OCI-M1 (cell line): ENCODE measurements at places on chromosomes 4 and X.

DNA sequence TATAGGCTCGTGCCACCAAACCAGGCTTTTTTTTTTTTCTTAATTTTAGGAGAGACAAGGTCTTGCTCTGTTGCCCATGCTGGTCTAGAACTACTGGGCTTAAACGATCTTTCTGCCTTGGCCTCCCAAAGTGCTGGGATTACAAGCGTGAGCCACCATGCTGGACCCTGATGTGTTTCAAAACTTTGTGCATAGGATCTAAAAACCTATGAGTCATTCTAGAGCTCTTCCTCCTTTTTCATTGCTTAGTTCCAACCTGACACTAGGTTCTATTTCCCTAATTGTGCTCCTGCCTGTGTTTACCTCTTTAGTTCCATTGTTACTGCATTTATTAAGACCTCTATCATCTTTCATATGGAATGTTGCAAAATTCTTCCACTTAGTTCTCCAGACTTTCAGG, 57.3 kb downstream of the HPGD start:
- peak; percentile 22 for DNase-seq

DNA sequence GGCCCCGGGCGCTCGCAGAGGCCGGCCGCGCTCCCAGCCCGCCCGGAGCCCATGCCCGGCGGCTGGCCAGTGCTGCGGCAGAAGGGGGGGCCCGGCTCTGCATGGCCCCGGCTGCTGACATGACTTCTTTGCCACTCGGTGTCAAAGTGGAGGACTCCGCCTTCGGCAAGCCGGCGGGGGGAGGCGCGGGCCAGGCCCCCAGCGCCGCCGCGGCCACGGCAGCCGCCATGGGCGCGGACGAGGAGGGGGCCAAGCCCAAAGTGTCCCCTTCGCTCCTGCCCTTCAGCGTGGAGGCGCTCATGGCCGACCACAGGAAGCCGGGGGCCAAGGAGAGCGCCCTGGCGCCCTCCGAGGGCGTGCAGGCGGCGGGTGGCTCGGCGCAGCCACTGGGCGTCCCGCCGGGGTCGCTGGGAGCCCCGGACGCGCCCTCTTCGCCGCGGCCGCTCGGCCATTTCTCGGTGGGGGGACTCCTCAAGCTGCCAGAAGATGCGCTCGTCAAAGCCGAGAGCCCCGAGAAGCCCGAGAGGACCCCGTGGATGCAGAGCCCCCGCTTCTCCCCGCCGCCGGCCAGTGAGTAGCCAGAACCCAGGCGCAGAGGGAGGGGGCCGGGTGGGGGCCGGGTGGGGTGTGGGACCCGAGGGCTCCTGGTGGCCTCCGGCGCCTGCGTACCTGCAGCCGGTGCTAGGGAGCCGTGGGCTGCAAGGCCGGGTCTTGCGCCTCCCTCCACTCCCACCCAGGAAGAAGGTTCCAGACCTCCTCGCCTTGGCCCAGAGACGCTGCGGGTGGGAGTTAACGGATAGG, 534 bp downstream of the MSX1 start:
- DNase-seq, result no peak

- no peak for DNase-seq
Measured at GRCh38 chr4:129972257-129972656, 876.3 kb downstream of the C4orf33 start.

GRCh38 chr4:101174679-101175345, 172.5 kb downstream of the PPP3CA start:
- no peak for DNase-seq

DNA sequence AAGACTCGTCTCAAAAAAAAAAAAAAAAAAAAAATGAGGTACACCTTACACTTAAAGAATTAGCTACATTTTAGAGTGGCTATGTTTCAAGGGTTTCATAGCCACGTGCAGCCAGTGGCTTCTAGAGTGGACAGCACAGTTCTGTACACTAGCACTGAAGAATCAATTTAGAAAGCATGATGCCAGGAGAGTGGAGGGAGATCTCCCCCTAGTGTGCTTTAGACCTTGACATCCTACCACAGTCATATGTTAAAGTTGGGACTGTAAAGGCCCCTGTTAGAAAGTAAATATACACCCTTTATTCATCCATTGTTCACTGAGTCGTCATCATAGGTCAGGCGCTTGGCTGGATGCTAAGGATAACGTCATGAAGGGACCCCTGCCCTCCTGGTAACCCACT, 179.4 kb downstream of the QDPR start:
- no peak for DNase-seq

DNA sequence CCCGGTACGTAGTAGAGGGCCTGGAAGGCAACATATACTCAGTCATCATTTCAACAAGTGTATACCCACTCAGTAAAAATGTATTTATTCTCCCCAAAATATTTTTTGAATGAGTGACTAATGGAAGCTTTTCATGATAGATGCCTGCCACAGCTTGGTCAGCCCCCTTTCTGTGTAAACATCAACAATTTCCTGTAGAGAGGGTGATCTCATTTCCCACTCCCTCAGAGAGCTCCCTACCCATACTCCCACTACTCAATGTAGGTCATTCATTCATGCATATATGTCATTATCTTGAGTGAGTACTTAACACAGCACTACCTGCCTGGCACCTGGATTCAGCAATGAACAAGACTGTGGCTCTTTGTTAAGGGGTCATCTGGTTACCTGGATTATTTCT, 81.9 kb downstream of the STK32B start:
- DNase-seq, result no peak

DNA sequence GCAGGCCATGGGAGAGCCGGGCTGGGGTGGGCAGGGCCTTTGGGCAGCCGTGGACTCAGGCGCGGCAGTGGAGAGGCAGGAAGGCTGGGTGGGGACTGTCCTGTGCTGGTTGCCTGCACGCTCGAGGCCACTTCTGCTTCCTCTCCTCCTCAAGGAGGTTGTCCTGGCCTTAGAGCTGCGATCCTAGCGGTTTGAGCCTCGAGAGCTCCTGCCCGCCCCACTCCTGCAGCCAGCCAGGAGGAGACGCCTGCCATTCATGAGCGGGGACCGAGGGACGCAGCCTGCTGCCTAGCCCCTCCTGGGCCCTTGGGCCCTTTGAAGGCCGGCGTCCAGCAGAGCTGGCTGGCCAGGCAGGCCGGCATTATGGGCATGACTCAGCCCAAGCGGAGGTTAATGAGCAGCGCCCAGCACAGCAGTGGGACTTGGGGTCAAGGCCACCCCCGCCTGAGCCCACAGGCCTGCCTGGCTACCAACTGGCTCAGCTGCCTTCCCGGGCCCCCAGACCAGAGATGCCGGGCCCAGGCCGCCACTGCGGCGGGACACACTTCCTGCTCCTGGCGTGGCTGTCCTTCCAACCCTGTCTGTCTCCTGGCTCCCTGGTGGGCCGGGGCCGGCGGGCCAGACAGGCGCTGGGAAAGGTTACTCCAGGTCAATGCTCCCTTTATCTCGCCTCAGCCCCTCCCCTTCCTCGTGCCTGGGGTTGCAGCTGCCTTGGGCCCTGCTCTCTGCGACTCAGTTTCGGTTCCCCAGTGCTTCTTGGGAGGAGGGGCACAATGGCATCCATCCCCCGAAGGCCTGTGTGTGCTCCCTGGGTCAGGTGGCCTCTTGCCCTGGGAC, 1.8 kb downstream of the ABCD1 start:
- peak; percentile 91 for DNase-seq

GRCh38 chr4:31041385-31041784, 321.2 kb downstream of the PCDH7 start:
- no peak for DNase-seq

GRCh38 chr4:125780164-125780563, 465.4 kb downstream of the FAT4 start:
- DNase-seq, result no peak

- DNase-seq, result no peak
Measured at GRCh38 chr4:99536271-99536670, 25.4 kb downstream of the C4orf17 start.

GRCh38 chrX:78831523-78831922, 84.0 kb downstream of the LPAR4 start:
- no peak for DNase-seq

DNA sequence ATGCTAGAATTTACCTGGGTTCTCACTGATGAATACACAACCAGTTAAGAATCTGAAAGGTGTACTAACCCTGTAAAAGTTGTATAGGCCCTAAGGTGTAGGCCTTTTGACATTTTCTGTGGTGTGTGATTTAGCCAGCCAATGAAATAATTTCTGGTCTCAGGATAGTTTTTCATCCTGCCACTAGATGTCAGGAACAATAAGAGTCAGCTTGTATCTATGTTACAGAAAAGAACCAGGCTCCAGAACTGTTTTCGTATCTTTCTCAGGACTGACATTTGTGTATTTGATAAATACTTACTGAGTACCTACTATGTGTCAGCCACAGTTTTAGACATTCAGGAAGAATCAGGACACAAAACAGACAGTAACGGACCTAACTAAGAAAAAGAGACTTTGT, 673.6 kb upstream of the TENM3 start:
- peak; percentile 63 for DNase-seq

- peak; percentile 21 for DNase-seq
Measured at GRCh38 chr4:5378002-5378401, 326.7 kb downstream of the STK32B start.

DNA sequence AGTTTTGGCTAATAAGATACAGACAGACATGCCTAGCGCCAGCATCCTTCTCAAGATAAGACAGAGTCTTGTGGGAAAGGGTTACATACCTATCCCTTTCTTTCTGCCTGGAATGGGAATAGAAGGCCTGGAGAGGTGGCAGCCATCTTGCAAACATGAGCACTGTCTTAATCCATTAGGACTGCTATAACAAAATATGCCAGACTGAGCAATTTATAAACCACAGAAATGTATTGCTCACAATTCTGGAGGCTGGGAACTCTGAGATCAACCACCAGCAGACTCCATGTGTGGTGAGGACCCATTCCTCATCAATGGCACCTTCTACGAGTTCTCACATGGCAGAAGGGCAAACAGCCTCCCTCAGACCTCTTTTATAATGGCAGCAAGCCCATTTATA, 26.5 kb upstream of the NEIL3 start:
- no peak for DNase-seq

DNA sequence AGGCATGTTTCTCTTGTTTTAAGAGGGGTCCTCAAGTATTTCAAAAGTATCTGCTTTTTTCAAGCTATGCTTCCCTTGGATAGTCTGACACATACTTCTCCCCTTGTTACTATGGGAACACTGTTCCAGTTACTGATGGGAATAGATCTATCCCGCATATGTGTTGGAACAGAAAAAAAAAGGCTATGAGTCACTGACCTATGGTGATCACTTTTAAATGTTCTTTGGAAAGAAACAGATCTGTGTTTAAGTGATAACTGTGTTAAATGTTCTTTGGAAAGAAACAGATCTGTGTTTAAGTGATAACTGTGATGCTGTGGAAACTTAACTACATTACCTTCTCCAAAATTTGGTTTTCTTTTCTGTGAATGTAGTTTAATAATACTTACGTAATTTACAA, 303.2 kb downstream of the TEX13C start:
- DNase-seq, result peak; percentile 40

DNA sequence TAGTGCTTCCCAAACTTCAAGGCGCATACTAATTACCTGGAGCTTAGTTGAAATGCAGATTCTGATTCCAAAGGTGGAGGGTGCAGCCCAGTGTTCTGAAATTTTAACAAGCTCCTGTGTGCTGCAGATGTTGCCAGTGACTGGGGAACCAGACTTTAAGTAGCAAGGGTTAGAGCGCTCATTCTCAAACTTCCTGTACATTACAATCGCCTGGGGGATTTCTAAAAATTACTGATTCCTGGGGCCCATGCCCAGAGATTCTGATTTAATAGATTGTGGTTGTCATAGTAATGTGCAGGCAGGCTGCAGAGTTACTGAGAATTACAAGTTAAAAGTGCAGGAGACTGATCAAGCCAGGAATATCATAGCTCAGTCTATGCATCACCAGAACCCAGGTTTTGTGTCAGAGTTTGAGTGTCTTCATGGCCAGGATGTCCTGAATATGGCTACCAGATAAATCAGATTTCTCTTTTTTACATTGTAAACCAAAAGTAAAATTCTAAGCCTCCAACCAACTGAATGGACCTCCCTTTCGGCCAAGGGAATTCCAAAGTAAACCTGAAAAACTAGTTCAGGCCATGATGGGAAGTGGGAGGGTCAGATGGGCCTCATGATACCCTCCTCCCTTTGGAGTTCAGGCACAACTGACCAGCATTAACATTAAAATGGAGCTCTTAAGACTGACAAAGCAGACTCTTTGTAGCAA, 121.6 kb downstream of the ATXN3L start:
- no peak for DNase-seq

GRCh38 chrX:38699121-38699520, 102.1 kb upstream of the MID1IP1 start:
- no peak for DNase-seq

- DNase-seq, result no peak
Measured at GRCh38 chr4:60913002-60913401, 287.1 kb upstream of the ADGRL3 start.

DNA sequence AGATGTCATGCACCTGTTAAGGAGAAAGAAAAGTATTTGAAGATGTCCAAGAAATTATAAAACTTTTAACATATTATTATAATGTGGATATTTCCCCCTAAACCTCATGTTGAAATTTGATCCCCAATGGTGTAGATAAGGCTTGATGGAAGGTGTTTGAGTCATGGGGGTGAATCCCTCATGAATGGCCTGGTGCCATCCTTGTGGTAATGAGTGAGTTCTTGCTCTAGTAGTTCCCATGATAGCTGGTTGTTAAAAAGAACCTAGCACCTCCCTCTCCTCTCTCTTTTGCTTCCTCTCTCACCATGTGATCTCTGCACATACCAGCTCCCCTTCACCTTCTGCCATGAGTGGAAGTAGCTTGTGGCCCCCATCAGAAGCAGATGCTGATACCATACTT, 176.6 kb upstream of the NR3C2 start:
- no peak for DNase-seq

GRCh38 chr4:38805530-38806145, 1.0 kb upstream of the TLR1 start:
- DNase-seq, result peak; percentile 89

GRCh38 chr4:182770259-182770995, 146.8 kb downstream of the DCTD start:
- DNase-seq, result no peak

- DNase-seq, result no peak
Measured at GRCh38 chr4:160299177-160299576, 1196.3 kb downstream of the RAPGEF2 start.

- no peak for DNase-seq
Measured at GRCh38 chr4:38510201-38510600, 153.8 kb upstream of the KLF3 start.

DNA sequence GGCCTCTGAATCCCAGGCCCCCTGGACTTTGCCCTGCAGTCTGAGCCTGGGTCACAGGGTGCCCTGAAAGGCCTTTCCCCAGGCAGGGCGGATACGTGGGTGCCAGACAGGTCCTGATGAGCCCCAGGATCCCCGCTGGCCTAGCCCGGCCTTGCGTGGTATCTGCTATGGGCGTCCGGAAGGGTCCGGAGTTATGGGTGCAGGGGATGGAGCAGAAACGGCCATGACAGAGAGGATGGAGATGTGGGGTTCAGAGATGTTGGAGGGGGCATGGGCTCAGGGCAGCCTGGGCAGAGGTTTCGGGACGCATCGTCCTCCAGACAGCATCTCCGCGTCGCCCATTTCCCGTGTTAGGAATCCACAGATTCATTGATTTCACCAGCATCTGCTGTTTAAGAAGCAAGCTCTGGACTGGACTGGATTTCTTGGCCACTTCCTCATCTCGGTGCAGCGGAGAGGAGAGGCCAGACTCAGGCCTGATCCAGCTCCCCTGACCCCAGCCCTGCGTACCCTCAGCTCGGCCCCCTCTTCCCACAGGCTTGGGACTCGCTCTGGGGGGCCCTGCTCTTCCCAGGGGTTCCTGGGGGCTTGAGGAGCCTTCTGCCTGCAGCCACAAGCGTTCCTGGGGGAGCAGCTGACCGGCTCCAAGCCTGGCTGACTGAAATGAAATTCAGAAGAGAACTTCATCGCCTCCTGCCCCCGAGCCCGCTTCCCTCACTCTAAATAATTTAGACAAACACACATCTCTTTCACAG, 86.9 kb upstream of the ADRA2C start:
- DNase-seq, result no peak
